Activated effector memory CD4-positive, alpha-beta T cell treated with Interleukin-2 at 50 U/mL for 16 hours (primary cell): ENCODE measurements at places on chromosomes 7 and 10.

- no peak for DNase-seq
Observed at GRCh38 chr7:128919241-128919640, 8.7 kb upstream of the KCP start.

DNA sequence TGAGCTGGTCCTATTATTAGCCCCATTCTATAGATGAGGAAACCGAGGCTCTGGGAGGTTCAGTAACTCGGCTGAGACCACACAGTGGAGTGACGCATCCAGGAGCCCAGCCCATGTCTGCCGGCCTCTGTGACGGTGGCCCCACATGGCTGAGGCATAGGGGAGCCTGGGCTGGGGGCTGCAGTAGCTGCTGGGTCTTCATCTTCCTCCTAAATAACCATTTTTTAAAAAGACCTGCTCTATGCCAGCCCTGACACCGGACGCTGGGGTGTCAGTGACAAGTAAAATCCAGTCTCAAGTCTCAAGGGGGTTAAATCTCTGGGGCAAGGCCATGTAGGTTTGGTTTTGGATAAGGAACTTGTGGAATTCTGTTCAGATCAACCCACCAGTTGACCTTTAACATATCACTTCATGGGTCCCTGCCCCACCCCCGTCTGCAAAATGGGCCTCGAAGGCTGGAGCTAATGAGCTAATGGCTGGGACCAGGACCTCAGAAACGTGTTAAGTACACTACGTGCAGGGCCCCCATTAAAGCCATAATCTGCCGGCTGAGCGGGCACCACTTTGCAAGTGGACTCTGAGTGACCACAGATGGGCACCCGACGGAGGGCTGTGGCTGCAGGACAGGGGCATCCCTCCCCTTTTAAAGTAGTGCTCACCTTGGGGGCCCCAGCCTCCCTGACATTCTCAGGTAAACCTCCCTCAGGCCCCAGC lies 136.5 kb upstream of the UNC5B start:
- DNase-seq = no peak

DNA sequence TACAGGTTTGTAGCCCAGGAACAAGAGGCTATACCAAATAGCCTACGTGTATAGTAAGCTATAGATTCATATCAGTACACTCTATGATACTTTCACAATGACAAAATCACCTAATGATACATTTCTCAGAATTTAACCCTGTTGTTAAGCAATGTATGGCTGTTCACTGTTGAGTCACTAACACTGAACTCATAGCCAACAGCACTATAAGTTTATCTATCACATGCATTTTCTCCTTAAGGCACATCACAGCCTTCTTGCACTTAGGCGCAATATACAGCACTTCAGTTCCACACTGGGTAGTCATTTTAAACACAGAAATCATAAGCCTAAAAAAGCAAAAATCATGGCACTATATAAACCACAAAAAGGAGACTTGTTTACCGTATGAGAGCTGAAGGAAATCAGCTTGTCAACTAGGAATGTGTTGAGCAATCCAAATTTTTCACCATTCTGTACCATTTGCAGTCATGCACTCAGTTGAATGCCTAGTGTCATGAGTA lies 45.6 kb downstream of the ZNF438 start:
- no peak for DNase-seq

- DNase-seq = no peak
Observed at GRCh38 chr10:14296065-14296709, 34.5 kb downstream of the FRMD4A start.

GRCh38 chr7:132065989-132066603 lies 509.7 kb upstream of the PODXL start:
- no peak for DNase-seq

- no peak for DNase-seq
Observed at GRCh38 chr7:113086431-113086888, at the start of gene GPR85. GPR85 (minus strand) TSS chr7:113086827; CDS start chr7:113084721, 2,106 bp downstream.
